Activated CD4-positive, alpha-beta T cell treated with anti-CD3 and anti-CD28 coated beads, Interleukin-2, amount 10 ng/mL, durations not matched to agents 7 days and 5 days (primary cell): ENCODE measurements at places on chromosomes 7 and 10. TPM values are rescaled to one million over a fixed set of nuclear protein-coding genes. Genes with fewer than 3 reads are reported as not detected.

The TUBB8 gene
- total RNA-seq = 0.42 TPM

The TRPV5 gene
- total RNA-seq = not detected

GRCh38 chr7:144830024-144830785, 5.6 kb downstream of the TPK1 start:
- H3K4me1 ChIP-seq = peaks cover 24% of the 10 kb centered on the region
- no peak overlapping the region for H3K4me3 ChIP-seq
- no peak for DNase-seq
- no peaks in the 10 kb centered on the region for H3K27me3 ChIP-seq
- no peak overlapping the region for H3K27ac ChIP-seq

DNA sequence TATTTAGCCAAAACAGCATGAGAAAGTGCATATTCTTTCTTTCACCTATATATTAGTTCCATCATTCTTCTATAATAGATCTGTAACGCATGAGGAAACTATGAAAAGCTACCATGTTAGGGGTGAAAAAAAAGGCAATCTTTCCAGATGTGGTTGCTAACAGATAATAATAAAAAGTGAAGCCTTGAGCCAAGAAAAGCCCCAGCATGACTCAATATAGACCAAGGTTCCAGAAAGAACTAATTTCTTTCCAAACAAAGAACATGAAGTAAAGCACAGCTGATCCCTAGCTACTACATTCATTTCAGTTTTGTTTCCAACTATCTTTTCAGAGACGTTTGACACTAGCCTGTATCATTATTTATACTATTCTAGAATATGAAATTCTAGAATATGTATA, 16.4 kb downstream of the ARL4A start:
- no peak overlapping the region for H3K27ac ChIP-seq
- peaks cover 4% of the 10 kb centered on the region for H3K4me1 ChIP-seq
- H3K4me3 ChIP-seq = no peak overlapping the region
- no peaks in the 10 kb centered on the region for H3K27me3 ChIP-seq
- peaks cover 6% of the 10 kb centered on the region for H3K36me3 ChIP-seq
- no peak for DNase-seq

GRCh38 chr10:72692994-72693781, 1.2 kb downstream of the MCU start:
- peaks cover 33% of the 10 kb centered on the region for H3K4me1 ChIP-seq

DNA sequence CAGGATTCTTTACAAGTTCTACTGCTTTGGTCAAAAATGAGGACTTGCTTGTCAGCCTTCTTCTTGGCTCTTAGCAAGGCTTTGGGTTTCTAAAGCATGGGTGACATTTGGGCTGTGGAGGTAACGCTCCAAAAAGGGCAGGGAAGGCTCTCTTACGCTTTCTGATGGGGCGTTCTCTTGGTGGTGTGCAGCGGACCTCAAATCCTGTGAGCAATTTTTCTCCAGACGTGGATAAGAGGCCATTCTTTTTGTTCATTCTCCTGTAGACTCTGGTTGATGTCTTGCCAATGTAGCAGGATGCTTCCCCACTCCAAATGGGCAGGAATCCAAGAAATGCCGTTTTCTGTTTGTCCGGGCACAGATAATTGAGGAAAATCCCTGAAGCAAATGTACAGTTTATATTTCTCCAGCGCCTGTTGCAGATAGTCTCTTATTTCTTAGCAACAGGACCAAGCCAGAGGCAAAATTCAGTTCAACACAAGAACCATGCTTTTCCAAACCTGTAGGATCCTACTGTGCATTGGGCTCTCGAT, 138.4 kb upstream of the NFE2L3 start:
- no peak for DNase-seq
- H3K4me1 ChIP-seq = no peaks in the 10 kb centered on the region
- no peak overlapping the region for H3K27ac ChIP-seq
- H3K27me3 ChIP-seq = peaks cover 27% of the 10 kb centered on the region

DNA sequence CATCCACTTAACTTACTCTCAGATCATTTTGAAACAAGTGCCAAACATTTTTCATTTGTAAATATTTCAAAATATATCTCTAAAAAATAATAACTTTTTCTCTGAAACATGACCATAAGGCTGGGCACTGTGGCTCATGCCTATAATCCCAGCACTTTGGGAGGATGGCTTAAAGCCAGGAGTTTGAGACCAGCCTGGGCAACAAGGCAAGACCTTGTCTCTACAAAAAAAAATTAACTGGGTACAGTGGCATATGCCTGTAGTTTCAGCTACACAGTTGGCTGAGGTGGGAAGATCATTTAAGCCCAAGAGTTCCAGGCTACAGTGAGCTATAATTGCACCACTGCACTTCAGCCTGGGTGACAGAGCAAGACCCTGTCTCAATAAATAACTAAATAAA, 36.4 kb downstream of the USP54 start:
- no peak overlapping the region for H3K27ac ChIP-seq
- H3K4me1 ChIP-seq = no peaks in the 10 kb centered on the region
- no peak overlapping the region for H3K4me3 ChIP-seq

GRCh38 chr10:8326396-8327139, 272.1 kb downstream of the GATA3 start:
- H3K27ac ChIP-seq = peak overlapping the region; percentile 4
- peaks cover 55% of the 10 kb centered on the region for H3K4me1 ChIP-seq
